ENCODE measurements at places on chromosomes 7 and 10.

- DNase-seq, result no peak
Observed at GRCh38 chr10:108385963-108386362, 1221.5 kb upstream of the SORCS1 start.

DNA sequence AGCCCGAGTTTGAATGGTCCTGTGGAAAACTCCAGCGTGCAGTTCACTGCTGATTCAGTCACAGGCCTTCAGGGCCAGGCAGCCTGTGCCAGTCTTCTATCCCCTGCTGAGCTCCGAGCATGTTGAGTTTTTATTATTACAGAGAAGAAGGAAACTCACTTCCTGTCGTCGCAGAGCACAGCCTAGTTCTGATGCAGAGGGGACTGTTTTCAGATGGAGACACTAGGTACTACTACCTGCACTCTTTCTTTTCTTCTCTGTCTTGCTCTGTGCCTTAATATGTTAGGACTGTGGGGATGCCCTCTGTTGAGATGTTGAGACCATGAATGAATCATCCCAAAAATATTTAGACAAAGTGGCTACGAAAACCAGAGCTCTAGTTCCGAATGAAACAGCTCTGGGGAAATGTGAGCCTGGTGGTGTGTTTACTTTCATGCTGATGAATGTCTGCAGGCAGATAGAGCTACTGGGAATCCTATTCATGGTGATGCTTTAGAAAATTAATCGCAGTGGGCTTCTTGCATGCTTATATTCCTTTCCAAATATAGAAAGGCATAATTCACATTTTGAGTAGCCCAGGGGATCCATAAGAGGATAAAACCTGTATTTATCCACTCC lies 29.6 kb downstream of the CASP7 start:
- no peak for DNase-seq

DNA sequence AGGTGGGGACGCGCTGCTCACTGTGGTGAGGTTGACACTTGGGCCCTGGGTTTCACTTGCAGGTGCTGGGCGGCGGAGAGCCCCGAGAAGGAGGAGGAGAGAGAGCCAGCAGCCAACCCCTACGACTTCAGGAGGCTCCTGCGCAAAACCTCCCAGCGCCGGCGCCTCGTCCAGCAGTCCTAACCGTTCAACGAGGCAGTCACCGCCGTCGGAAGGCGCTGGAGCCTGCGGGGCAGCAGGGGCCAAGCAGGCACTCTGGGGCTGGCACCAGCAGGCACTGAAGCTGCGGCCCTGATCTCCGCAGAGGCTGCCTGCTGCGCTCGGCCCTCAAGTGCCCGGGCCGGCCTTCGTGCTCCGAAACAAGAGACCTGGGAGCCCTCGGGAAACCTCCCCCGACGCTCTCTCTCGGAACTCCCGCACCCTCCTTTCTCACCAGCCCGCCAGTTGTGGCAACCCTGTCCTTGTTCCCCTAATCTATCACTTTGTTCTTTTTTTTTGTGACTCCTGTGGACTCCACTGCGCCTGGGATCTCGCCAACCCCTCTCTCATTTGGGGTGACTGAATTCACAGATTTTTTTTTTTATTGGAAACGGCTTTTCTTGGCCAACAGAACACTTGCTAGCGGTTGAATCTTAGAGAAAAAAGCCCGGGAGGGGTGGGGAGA lies 4.7 kb upstream of the GAD2 start:
- DNase-seq, result no peak

- no peak for DNase-seq
Observed at GRCh38 chr7:50220273-50220672, 84.2 kb upstream of the IKZF1 start.

GRCh38 chr10:12717981-12718707 lies 283.4 kb downstream of the CCDC3 start:
- no peak for DNase-seq

DNA sequence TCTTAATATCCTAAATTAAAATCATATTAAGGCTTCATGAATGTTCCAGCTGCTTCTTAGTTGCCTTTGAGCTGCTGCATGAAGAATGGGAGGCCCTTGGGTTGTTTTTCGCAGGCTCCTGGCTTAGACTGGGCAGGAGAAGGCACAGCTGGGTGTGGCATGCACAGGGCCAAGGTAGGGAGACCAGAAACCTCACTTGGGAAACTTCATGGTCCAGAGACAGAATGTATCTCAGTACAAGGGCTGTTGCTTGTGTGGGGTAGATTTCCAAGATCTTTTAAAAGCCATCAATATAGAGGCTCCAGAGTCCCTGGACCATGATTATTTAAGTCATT lies 49.9 kb downstream of the BUB3 start:
- no peak for DNase-seq

DNA sequence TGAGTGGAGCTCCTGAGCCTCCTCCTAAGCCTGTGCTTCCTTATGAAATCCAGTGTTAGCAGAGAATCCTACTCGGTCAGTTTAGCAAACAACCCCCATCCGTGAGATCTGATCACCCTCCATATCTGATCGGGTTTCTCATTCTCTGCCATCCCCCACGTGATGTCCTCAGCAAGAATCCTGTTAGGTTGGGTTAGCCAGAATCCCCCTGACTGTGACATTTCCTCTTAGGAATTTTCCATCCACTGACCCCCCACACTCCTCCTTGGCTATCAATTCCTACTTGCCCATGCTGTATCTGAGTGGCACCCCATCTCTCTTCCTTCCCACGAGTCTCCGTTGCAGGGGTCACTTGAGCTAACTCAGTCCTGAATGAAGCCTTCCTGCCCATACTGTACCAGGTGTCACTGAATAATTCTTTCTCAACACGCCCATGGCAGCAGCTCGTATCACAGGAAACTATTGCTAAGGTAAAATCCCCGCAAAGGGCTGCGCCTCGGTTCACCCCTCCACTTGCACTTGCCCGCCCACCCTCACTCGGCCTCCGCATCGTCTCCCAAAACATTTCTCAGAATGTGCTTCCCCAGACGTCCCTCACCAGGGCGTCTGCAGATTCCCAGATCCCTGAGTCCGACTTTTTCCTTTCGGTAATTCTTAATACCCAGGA lies 44.1 kb downstream of the MYOF start:
- no peak for DNase-seq

DNA sequence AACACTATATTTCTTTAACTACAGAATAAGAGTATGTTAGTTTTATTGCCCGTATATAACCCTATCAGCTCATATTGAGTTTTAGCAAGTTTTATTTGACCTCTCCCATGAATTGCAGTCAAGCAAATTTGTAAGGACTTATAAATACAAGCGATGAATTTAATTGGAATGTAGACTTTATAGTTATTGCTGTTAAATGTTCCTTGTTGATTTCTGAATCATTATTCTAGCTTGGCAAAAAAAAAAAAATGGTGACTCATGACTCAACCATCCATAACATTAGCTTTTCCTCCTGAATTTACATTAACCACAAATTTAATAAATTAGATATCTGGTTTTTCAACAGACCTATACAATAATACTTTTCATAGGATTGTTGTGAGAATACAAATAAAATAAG lies 334.0 kb upstream of the LRRTM3 start:
- DNase-seq, result no peak

- DNase-seq, result no peak
Observed at GRCh38 chr10:110764378-110764777, 107.3 kb upstream of the PDCD4 start.

DNA sequence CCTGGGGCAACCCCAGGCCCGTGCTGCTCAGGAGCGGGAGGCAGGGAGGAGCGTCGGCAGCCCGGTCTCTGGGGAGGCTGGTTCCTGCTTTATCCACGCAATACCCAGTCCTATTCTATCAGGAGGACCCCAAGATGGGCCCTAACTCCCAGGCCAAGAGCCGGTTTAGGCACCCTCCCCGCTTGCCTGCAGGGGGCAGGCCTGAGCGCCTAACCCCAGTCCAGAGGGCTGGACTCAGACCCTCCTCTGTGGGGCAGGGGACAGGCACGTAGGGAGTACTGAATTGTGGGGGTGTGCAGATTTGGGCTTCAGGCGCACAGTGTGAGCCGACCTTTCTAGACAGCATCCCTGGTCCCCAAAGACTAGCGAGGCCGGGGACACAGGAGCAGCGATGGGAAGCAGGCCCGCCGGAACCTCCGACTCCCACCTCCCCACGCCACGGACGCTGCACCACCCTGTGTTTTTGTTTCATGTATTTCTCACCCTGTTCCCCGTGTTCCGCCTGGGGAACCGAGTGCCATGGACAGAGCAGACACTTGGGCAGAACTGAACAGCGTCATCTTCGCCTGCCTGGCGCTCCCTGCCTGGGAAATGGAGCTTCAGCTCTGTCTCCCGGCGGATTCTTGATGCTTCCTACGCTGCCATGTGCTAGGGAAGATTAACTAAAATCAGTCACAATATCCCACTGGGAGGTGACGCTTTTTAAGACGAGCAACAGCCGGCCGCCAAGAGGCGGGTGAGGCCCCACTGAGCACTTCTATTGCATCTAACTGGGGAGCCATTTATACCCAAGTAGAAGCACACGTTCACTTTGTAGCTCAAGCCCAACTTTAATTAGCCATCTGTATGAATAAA lies 5.3 kb downstream of the NUDT1 start:
- peak; percentile 11 for DNase-seq

- no peak for DNase-seq
Observed at GRCh38 chr7:149297034-149297755, 35.2 kb downstream of the ZNF783 start.

DNA sequence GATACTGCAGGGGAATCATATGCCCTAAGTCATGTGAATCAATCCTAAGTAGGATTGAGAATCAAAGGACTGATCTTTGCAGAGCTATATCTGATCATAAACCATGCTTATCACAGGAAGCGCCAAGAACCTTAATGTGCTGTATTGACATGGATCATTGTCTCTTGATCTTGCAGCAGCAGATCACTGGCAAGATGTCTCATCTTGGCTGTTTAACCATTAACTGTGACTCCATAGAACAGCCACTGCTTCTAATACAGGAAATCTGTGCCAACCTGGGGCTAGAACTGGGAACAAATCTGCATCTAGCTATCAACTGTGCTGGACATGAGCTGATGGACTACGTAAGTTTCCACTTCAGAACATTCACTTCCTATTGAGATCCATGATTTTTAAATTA lies 21.6 kb downstream of the ENO4 start:
- no peak for DNase-seq

DNA sequence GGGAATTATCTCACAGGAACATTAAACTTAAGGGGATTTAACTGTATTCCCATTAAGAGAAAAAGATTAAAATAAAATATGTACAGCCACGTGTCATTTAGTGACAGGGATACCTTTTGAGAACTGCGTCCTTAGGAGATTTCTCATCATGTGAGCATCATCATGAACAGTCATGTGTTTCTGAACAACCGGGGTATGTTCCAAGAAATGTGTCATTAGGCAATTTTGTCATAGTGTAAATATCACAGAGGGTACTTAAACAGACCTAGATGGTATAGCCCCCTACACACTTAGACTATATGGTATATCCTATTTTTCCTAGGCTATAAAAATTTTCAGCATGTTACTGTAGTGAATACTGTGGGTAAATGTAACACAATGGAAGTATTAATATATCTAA lies 840.3 kb downstream of the CNTNAP2 start:
- no peak for DNase-seq

GRCh38 chr10:68109331-68109730 lies at the start of gene MYPN:
Gene MYPN (plus strand): TSS chr10:68109488. CDS start chr10:68121439, 11,951 bp downstream.
- no peak for DNase-seq

DNA sequence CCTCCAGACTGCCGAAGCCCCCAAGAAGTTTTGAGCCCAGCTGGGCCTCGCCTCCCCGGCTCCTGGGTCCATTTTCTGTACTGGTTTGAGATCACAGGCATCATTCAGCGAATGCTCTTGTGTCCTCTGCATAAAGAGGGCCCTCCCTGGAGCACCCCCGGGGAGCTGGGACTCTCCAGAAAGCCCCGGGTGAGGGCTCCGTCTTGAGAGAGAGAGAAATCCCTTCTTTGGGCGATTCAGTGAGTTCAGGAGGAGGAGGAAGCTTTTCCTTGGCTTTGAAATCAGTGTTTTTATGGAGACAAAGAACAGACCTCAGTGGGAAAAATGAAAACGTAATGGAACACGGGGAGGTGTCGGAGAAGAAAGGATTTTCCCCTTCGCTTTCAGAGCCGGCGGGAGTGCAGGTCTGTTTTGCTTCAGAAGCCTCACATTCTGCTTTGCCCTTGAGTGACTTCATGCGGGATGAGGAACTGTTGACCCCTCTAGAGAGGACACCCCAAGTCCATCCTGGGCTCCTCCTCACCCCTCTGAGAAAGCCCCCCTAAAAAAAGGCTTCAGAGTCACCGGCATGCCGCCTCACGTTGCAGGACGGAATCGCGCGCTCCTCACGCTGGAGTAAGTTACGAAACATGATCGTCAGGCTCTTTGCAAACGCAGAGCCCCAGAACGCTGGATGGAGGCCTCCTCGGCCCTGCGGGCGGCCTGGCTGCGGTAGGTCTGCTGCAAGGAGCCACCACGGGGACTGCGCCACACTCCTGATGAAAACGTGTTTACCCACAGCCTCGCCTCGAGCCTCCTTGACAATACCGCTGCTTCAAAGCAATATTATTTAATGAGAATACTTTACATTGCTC lies 8.5 kb upstream of the AP5Z1 start:
- DNase-seq, result no peak

- no peak for DNase-seq
Observed at GRCh38 chr7:157017149-157017548, 6.7 kb upstream of the MNX1 start.

GRCh38 chr7:34952822-34953221 lies 84.5 kb downstream of the DPY19L1 start:
- no peak for DNase-seq

- DNase-seq, result no peak
Observed at GRCh38 chr10:22551681-22552365, 162.6 kb downstream of the PIP4K2A start.

- no peak for DNase-seq
Observed at GRCh38 chr7:115137816-115138215, 215.9 kb downstream of the MDFIC start.

DNA sequence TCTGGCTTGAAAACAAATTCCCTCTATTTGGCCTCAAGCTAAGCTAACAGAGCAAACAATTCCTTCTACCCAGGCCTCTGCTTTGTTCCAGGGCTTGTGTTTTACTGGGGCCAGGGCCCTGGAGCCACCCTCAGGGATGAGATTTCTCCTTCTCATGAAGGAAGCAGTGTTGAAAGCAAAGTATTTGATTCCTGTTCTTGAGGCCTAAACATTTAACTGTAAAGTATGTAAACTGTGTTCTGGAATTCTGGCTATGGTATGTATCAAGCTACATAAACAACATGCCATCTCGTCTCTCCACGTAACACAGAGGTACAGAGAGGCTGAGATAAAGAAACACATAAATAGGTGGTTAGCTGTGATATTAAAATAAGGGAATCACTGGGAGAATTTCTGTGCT lies 81.8 kb downstream of the HERPUD2 start:
- no peak for DNase-seq

DNA sequence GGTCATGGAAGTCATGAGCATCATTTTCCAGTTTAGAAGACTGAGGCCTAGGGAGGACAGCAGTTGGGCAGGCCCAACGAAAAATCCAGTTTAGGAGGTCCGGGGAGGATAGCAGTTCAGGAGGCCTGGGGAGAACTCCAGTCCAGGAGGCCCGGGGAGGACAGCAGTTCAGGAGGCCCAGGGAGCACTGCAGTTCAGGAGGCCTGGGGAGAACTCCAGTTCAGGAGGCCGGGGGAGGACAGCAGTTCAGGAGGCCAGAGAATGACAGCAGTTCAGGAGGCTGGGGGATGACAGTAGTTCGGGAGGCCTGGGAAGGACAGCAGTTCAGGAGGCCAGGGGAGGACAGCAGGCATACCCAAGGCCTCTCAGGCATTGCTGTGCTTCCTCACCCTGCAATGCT lies 453.4 kb downstream of the LRMDA start:
- DNase-seq, result no peak
